ENCODE measurements at places on chromosomes 16 and 17.

GRCh38 chr16:19755268-19755667 lies 37.2 kb downstream of the IQCK start:
- DNase-seq: no peak

DNA sequence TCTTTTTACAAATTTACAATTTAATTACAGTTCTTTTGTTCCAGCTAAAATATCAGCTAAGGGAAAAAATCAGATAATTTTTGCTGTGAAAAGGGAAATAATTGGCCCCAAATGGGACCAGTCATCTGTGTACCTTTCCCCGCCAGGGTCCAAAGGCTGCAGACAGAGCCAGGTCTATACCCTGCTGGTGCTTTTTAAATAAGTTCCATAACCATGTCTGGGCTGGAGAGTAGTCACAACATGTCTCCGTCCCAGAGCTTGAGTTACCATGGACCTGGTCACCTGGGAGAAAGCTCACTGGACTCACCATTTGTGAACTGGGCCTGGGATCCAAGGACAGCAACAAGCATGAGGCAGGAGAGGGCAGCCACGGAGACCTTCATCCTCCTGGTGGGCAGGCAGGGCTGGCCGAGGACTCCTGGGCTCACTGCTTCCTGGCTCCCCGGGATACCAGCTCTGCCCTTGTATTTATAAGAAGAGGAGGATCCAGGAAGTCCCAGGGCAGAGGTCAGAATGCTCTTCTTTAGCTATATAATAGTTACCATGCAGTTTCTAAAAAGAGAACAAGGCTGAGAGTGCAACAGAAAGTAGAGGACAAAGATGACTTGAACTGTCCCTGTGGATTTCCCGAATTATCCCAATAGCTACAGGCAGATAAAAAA lies at the start of gene CCL15:
Gene CCL15, minus strand, starts transcription at position 444 of the 662 bp plus-strand sequence. Its CDS starts 61 bp downstream, at position 383.
- no peak for DNase-seq

DNA sequence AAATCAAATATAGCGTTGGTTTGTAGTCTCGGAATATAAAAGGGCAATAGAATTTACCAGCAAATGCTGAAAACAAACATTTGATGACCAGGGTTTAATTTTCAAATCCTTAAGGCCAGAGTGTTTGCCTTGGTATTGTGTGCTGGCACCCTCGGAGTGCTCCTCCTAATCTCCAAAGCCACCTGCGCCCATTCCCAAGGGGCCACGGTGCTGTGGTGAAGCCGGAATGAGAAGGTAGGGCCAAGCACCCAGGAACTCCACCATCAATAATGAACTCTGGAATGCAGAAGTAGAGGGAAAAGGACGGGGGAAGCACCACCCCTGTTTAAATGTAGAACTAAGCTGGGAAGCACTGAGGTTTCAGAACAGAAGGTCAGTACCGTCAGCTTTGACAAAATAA lies 51.9 kb downstream of the COG7 start:
- no peak for DNase-seq

- no peak for DNase-seq
These were observed 58.3 kb downstream of the SREBF1 start for GRCh38 chr17:17778308-17779014.

- no peak for DNase-seq
These were observed 584.4 kb upstream of the EEF2KMT start for GRCh38 chr16:5681966-5682365.

DNA sequence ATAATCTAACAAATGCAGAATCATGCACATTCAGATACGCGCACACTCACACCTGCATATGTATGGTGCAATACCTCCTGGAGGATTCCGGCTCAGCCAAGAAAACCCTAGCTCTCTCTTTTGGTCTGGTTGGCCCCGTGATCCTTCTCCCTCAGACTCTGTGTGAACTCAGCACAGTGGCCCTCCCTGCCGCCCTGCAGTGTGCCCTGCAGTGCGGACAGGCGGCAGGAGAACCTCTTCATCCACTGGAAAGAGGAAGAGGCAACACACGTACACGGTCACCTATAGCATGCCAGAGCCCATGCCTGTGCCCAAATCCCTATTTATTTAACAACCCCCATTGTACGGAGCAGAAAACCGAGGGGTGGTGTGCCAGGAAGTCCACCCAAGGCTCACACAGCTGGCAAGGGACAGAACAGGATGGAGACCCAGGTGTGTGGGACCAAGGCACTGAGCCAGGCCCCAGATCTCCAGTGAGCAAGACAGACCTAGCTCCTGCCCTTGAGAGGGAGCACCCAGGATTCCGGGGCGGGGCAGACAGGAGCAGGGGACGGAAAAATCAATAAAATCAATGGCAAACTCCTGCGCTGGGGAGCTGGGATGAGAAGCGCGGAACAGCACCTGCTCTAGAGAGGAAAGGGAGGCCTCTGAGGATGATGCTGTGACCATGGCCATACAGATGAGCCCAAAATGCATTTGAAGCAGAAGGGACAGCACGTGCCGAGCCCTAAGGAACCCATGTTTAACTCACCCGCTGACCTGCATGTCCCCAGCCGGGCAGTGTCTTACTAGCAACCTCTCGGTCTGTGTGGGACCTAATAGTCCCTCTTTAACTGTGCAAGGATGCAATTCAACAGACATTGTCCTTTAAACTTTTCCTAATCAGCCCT lies 54.7 kb upstream of the CIBAR2 start:
- no peak for DNase-seq

DNA sequence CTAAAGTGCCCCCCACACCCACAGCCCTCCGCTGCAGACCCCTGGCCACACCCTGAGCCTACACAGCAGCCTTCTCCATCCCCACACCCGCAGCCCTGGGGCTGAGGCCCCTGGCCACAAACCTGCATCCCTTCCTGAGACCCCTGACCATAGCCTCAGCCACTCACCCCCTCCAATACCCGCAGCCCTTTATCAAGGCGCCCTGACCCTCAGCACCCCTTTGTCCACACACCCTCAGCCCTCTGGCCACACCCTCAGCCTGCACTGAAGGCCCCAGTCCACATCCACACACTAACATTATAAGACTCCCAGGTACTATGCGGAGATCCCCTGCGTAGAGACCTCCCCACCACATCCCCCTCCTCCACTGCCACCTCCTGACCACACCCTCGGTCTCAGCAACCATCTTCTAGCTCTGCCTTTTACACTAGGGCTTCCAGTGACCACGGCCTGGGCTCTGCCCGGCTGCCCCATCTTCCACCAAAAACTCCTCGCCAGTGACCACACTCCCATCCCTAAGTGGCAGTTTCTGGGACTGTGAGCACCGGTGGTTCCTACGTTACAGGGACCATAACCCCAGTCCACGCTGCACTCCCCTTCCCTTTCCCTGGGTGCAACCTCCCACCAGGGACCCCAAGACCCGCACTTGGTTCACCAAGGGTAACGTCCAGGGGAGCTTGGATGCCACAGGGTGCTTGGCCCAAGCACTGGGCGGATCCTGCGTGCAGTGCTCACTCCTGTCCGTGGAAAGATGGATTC lies 818 bp downstream of the TPPP3 start:
- DNase-seq: no peak

DNA sequence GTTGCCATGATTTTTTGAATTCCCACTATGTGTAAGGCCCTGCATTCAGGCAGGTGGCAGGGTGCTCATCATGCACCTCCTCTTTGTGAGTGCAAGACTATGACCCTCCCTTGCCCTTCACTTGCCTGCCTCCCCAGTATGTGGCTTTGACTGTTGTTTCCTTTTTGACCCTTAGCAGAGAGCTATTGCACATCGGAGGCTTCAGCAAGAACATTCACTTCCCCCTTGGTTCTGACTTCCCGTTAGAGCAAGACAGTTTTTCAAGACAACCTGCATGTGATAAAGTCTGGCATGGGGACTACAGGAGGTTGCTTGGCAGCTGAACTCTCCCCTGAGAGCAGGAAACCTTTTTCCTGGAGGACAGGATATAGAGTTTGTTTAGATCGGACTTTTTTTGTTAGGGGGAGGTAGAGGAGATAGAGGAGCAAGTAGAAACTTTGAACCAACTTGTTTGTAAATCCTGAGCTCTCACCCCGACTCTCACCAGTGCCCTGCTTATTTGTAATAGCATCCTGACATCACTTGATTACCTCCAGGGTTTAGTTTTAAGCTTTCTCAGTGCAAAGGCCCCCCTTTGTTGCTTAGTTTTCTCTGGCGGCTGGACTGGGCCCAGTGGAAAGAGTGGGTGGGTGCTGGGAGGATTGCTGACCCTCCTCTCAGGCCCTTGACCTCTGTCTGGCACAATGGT lies 34.3 kb downstream of the LIMD2 start:
- DNase-seq: no peak

DNA sequence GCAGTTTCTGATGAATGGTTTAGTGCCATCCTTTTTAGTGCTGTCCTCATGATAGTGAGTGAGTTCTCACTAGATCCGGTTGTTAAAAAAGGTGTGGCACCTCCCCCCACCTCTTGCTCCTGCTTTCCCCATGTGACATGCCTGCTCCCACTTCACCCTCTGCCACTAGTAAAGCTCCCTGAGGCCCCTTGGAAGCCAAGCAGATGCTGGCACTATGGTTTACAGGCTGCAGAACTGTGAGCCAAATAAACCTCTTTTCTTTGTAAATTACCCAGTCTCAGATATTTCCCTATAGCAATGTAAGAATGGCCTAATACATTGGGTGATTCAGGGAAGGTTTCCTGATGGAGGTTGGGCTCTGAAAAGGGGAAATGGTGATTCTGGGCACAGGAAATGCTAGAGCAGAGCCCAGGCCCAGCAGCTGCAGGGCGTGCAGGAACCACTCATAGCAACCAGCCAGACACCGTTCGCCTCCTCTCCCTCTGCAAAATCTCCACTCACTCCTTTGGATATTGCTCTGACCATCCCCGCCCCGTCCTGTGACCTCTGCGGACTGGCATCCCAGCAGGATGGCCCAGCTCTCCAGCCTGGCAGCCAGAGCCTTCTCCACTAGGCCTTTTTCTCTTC lies 2.6 kb upstream of the ADORA2B start:
- no peak for DNase-seq

DNA sequence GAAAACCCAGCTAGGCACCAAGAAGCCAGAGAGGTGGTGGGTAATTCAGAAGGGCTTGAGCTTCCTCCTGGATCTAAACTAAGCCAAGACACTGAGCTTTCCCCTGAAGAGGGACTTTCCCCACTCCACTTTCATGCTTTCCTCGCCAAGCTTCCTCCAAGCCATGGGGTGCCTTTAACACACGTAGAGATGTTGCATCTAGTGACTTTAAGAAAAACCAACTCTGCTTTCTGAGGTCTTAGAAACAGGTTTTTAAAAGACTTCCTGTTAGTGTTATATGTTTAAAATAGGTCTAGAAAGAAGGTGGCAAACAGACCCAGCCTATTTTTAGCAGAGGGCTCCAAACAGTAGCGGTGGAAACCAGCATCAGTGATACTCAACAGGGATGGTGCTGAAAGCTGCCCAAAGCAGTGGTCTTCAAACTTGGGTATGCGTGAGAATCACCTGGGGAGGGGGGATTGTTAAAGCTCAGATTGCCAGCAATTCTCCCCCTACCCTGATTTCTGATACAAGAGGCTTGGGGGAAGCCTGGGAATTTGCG lies 585.6 kb downstream of the CDH13 start:
- no peak for DNase-seq

DNA sequence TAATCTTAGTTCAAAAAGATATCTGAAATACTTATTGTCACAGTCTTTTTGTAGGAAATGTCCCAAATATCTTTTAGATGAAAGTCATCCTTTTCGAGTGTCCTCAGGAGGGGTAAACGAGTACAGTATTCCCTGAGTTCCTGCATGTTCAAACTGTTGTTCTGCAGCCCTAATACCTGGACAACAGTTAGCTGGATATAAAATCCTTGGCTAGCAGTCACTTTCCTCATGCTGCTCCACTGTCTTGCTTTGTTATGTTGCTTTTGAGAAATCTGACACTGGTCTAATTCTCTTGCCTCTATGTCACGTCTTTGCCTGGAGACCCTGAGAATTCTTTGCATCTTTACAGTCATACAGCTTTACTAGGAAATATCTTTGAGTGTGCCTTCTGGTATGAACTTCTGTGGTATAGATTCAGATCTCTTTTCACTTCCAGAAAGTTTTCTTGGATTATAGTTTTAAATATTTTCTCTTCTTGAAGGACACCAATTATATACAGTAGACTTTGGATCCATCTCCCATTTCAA lies 9.5 kb downstream of the MBTD1 start:
- DNase-seq: no peak

Measured in stimulated activated CD8-positive, alpha-beta memory T cell treated with anti-CD3 and anti-CD28 coated beads, Interleukin-7, amount 100 ng/mL, for 48 hours (primary cell).